Muscle of leg (tissue), 16 donors: ENCODE measurements at places on chromosomes 11 and 22. TPM values are rescaled to one million over a fixed set of nuclear protein-coding genes. Genes with fewer than 3 reads are reported as not detected.

DNA sequence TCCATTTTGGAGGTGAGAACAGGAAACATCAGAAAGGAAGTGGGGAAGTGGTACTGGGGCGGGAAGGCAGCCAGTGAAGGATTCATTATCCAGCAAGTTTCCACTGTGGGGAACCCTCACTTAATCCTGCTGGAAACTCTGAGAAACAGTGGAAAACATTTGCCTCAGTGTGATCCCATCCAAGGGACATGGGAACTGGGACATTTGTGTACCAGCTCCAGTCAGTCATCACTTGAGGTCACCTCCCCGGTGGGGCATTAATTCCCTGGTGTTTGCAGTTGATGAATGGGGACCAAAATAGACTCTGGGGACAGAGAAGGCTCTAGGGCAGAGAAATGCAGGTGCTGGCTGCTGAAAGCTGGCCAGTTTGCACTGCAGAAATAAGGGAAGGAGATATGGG, 599.9 kb downstream of the BUD13 start:
- DNase-seq, result peak; percentile 14

The BATF2 gene
- total RNA-seq, result 0.62 TPM

- DNase-seq, result peak; percentile 16
Measured at GRCh38 chr11:87259736-87260135, 222.0 kb downstream of the TMEM135 start.

DNA sequence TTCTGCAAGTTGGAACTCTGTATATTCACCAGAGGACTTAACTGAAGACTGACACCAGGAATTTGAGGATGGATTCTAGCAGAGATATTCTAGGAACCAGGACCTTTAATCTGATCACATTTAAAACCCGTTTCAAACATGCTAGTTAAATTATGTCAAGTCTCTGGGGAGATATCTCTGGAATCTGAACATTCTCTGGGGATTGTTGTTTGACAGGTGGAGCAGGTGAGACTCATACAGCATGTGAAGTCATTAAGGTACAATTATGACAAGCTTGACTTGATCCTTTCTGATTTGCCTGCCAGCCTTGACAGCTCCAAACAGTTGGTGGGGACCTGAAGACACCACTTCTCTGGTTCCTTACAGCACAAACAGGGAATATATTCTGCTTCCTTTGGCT, 100.3 kb downstream of the FAT3 start:
- no peak for DNase-seq

- DNase-seq, result no peak
Measured at GRCh38 chr11:72576243-72576595, 98.0 kb downstream of the PDE2A start.

DNA sequence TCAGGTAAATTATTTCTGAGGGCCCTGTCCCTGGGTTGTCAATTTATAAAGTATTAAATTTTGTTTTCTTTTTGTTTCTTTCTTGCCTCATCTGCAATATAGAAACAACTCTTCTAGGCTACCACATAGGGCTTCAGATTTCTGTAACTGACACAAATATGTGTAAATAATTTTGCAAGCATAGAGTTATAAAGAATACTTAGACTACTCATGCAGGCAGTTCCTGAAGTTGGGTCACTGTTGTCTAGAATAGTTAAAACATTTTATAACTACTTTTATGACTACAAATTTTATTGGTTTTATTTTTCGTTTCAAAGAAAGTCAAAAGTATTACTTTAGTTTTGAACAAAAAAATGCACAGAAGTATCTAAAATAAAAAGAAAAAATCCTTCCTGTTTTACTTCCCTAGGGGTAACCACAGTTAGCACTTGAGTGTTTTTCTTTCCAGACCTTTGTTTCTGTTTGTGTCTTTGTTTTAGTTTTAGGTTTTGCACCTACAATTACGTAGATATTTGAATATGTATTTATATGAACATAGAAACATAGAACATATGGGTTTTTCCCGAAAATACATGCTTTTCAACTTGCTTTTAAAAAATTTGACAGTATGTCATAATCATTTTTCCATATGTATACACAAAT, 12.4 kb upstream of the TMEM123 start:
- DNase-seq, result no peak

The KCNK7 gene
- total RNA-seq, result 0.31 TPM

- no peak for DNase-seq
Measured at GRCh38 chr11:123390146-123390545, 39.9 kb upstream of the GRAMD1B start.

DNA sequence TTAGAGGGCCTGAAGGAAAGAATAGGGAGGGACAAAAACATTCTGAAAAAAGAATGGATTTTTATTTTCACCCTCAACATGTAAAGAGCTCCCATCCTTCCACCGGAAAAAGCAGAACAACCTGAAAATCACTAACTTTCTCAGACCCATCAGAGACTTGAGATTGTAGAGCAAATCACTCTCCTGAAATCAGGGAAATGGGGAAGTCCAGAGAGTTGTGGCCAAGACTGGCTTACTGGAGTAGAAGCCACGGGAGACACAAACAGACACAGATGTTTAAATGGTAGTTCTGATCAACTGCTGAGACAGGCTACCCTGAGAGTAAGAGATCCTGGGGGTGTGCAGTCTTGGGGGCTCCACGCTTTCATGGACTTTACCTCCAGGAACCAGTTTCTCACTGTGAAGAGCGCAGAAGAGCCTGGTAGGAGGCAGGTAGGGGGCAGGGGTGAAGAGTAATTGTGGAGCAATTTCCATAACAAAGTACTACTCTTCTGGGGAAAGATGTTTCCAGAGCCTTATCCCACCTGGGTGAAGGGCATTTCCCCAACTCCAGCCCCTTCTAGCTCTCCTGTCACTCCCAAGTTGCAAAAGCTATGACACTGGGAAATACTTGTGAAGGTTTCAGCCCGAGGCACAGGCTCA, 47.1 kb downstream of the ASCL2 start:
- no peak for DNase-seq

DNA sequence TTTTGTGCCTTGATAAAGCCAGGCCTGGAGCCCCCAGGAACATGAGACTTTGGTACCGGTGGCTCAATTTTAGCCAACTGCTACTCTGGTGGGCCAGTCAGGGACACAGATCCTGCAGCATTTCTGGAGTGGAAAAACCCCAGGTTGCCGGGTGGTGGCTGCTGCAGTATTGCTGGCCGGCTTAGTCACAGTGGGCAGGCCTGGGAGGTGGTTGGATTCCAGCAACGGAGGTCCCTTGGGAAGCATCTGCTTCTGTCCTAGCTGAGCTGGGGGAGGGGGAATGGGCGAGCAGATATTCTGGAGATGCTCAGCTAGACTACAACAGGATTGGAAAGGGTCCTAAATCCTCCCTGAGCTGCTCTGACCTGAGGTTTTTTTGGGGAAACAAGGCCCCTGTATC, 31.6 kb upstream of the ACCSL start:
- DNase-seq, result peak; percentile 38

The OR8D2 gene
- total RNA-seq, result not detected

DNA sequence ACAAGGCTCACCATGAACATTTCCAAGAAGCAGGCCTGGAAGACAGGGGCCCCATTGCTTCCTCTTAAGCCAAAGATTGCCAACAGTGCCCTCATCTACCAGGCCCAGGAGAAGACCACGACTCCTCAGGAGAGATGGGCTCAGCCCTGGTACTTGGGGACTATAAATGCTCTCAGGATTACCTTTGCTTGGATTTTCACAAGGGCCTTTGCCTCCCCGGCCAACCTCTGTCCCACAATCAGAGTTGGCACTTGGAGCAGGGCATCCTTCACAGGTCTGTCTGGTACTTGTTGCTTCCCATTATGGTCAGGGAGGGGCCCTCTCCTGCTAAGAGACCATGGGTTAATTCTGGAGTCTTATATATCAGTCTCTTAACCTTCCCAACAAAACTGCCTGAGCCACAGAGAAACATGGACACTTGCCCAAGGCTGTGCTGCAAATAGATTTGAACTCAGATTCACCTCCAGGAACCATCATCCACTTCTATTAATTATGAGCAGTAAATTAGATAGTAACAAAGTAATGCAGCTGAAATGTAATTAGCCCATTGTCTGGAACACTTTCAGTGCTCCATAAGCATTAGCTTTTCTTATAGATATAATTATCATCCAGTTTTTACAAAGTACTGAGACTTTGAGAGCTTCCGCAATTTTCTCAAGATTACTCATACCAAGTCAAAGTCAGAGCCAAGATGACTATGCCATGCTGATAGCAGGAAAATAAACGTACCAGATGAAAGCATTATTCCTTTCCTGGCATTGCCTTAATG, 33.5 kb downstream of the POU2AF3 start:
- DNase-seq, result peak; percentile 22

- peak; percentile 97 for DNase-seq
Measured at GRCh38 chr11:126415669-126416420, 60.4 kb downstream of the ST3GAL4 start.

The OR52N4 gene
- not detected for total RNA-seq

The TRIM49D1 gene
- total RNA-seq, result not detected

DNA sequence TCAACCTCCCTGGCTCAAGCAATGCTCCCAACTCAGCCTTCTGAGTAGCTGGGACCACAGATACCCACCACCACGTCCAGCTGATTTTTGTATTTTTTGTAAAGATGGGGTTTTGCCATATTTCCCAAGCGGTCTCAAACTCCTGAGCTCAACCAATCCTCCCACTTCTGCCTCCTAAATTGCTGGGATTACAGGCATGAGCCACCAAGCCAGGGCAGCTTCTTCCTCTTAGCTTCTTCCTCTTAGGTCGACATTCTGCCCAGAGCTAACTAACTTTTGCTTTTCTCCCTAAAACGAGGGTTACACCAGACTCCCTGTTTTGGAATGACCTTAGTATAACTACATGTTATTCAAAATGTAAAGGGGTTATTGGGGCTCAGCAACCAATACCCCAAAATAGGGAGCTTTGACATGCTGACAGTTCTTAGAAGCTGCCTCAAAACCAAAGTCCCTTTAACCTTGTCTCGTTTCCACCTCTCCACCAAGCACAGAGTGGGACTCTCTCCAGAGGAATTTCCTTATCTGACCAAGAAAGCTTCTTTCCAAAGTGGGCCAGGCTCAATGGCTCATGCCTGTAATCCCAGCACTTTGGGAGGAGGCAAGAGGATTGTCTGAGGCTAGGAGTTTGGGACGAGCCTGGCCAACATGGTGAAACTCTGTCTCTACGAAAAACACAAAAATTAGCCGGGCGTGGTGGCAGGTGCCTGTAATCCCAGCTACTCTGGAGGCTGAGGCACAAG, 7.0 kb downstream of the HPS5 start:
- no peak for DNase-seq

The ANKK1 gene
- total RNA-seq, result 0.09 TPM

DNA sequence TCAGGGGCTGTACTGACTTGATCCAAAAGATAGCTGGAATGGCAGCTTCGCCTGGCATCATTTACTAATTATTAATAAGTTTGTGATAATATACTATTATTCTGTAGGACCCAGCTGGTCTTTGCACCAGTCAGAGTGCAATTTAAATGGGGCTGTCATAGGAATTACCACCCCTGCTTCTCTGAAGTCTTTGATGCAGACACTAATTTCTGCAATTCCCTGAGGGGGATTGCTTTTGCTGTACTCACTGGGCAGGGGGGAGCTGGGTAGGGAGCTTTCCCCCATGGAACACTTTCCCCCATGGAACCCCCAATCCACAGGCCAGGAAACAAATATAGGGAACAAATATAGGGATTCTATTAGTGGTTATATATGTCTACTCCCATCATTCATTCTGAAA, 54.9 kb upstream of the TSKU start:
- no peak for DNase-seq

The MMP3 gene
- 0.22 TPM for total RNA-seq

DNA sequence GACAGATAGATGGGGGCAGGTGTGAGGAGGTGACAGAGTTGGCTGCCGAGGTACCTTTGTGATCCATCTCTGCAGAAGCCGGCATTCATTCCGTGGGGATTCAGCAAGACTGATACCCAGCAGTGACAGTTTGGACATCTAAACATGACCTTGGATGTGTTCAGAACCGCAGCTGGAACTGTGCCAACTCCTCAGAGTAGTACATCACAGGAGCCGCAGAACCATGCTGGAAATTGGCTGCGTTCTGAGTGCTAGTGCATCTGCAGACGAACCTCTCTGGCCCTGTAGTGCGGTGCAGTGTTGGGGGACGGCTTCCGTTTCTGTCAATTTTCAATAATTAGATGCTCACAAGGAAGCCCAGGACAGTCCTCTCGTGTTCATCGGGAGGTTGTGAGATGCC, 772.1 kb downstream of the NTM start:
- no peak for DNase-seq

DNA sequence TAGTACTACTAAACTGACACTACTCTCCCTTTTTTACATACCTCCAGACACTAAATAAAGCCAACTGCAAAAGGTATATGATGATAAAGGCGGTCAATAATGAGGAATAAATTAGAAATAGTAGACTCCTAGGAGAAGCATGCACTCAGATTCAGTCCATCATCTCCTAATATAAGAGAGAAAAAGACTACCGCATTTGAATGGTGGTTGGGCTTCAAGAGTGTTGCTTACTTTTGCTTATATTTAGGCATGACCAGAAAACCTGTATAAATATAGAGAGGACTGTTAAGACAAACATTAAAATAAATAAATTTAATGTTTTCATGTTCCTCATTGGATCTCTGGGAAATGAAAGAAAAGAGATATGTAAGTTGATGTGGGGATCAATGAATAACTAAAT, 1137.0 kb downstream of the FAM181B start:
- peak; percentile 73 for DNase-seq

The NPAS4 gene
- total RNA-seq, result 0.27 TPM
